ENCODE measurements at places on chromosomes 5 and 9. TPM values are rescaled to one million over a fixed set of nuclear protein-coding genes. Genes with fewer than 3 reads are reported as not detected.
A peak's percentile ranks its signal among the peaks of the same experiment; 100 is the strongest.

SLC34A3 gene
- not detected for total RNA-seq

GRCh38 chr9:123834889-123835562, 94.9 kb downstream of the DENND1A start:
- DNase-seq, result peak; percentile 8

- DNase-seq, result no peak
Measured at GRCh38 chr9:19373527-19373926, 6.5 kb downstream of the RPS6 start.

DMGDH gene
- 1.9 TPM for total RNA-seq

GRCh38 chr9:99326917-99327189, 104.8 kb downstream of the SEC61B start:
- DNase-seq, result no peak

DNA sequence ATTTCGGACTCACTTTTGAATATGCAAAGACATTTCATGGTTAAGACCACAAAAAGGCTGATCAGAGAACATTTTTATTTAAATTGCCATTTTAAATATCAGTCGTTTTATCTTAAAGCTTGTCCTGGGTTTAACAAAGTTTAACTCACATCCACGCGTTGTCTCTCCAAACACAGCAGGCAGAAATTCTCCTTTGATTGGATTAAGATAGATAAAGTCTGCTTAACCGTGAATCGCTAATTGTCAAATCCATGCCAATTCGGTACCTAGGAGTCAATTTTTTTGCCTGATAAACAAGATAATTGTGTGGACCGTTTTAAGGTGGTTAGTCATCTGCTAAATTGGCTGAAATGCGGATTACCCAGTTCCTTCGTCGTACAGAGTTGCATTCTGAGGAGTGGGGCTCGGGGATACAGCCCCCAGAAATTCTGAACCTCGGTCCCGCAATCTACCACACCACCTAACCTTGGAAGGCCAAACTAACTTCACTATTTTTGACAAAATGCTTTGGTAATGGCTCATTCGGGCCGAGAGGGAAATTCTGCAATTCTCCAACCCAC, 665 bp upstream of the BTF3 start:
- no peak for DNase-seq
